Smooth muscle cell of the brain vasculature (primary cell): ENCODE measurements at places on chromosomes 11 and 22.

GRCh38 chr22:37607010-37607934, 1.4 kb upstream of the GGA1 start:
- DNase-seq, result no peak

GRCh38 chr11:87122852-87123251, 85.1 kb downstream of the TMEM135 start:
- no peak for DNase-seq

GRCh38 chr11:126082251-126083109, 19.8 kb upstream of the CDON start:
- DNase-seq, result no peak

- no peak for DNase-seq
These were observed 568.5 kb downstream of the KCNA4 start for GRCh38 chr11:29448246-29448877.

DNA sequence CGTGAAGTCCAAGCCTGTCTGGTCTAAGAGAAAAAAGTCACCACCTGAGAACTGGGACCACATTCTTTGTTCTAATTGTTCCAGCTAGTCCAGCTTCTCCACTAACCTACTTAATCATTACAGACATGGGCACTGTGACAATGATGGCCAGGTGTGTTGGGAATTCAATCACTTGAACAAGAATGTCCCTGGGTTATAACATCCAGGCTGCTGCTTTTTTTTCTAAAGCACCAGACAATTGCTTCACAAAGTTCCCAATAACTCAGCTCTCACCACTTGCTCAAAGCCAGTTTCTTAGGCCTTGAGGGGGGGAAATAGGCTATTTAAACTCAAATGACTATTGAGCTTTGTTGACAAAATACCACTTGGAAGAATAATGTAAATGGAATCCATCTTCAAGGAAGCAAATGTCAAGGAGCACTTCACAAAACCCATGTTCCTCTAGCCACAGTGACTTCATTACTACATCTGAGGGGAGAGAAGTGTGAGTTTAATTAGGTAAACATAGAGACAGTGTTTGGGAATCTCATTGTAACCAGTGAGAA, 80.3 kb downstream of the ME3 start:
- no peak for DNase-seq
